SIG-M5 (cell line): ENCODE measurements at places on chromosomes 5 and 9.

GRCh38 chr9:18997151-18997550, 35.9 kb downstream of the SAXO1 start:
- DNase-seq: no peak

GRCh38 chr9:135001526-135001925, 83.8 kb upstream of the FCN1 start:
- DNase-seq: no peak

- DNase-seq: no peak
Observed at GRCh38 chr9:114275246-114276004, 47.5 kb upstream of the ORM1 start.

DNA sequence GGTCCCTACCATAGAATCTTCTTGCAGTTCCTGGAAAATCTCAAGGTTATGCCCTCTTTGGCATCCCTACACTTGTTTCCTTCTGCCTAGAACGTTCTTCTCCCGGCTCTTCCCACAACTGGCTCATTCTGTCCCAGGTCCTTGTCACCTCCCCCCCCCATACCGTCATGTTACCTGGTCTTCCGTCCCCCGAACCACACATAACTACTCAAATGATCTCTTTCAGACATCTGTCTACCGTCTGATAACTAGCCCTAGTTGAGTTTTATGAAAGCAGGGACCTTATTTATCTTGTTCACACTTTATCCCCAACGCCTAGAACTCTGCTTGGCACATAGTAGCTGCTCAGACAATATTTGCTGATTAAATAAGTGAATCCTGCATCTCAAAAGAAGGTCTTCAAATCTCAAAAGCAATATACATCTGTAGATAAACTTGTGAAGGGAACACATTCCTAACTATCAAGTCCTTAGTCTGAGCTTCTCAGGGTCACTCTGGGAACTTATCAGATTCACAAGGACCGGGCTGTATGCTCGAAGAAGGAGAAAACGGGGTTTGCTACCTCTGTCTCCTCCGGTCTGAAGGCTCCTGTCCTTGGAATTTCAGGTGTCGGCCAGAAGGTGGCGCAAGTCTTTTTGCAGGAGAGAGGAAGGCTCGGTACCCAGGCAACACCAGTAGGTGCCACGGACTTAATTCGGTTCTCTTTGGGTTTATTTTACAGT, 30.0 kb downstream of the LCP2 start:
- peak; percentile 19 for DNase-seq

DNA sequence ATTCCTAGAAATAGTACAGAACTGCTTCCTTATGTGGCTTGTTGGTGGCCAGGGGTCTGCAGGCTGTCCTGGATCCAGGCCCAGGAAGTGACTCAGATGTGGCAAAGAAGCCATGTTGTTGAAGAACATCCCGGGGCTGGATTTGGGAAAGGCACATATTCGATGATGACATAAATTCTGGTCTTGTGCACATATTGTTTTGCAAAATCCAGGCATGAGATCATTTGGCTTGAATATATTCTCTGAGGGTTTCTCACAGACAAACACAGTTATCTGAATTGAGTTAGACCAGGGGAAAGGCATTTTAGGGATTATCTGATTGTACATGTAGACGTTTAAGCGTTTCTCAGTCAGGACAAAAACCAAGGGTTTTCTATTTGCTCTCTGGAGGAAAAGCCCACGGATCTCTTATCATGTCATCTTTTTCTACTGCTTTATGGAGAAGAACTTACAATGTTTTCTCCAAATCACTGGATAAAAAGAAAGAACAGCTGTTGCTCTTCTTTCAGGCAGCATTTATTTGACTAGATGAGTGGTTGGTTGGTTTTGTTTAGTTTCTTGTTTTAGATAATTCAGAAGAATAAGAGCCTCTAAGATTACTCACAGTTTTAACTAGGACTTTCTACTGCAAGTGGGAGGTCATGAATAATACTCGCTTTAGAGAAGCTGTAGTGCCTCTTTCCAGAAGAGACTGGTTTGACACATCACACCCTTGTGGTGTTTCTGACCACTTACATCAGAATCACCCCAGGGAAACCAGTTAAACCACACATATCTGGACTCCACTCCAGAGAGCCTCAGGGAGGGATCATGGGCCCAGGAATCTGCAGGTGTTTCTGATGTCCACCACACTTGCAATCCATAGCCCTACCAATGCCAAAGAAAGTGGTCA, 29.5 kb upstream of the LHFPL2 start:
- no peak for DNase-seq

- DNase-seq: no peak
Observed at GRCh38 chr5:17356551-17356950, 139.1 kb downstream of the BASP1 start.

DNA sequence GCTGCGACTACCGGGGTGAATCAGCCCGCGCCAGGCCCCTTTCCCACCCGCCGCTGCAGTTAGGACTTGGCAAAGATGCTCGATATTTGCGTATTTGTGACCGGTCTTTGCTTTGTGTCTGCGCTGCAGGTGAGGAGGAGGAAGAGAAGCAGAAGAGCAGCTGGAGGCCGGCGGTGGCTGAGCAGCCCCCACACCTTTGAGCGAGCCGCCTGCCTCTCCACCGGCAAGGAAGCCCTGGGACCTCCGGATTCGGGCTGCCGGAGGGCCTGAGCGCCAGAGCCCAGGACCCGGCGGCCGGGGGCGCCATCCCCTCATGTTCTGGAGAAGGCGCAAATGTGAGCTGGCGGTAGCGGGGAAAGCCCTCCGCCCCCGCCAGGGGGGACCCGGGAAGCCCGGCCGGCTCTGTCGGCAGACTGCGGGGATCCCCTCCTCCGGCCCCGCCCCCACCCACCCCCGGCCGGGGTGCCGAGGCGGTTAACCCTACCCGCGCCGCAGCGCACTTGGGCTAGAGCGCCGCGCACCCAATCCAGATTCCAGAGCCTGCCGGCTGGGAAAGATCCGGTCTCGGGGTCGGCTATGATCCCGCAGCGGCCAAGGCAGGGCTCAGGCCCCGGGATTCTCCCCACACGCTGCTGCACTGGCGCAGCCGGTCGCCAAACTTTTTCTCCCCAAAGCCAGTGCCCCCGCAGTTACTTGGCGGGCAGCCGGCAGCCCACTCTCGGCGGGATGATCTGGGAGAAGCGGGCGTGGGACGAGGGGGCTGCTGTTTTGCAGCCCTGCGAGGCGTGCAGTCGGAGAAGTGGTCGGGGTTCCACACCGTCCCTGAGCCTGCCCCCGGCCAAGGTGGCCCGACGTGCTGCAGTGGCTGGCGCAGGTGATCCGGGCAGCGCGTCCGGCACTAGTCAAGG, 800 bp upstream of the KCNN2 start:
- no peak for DNase-seq

DNA sequence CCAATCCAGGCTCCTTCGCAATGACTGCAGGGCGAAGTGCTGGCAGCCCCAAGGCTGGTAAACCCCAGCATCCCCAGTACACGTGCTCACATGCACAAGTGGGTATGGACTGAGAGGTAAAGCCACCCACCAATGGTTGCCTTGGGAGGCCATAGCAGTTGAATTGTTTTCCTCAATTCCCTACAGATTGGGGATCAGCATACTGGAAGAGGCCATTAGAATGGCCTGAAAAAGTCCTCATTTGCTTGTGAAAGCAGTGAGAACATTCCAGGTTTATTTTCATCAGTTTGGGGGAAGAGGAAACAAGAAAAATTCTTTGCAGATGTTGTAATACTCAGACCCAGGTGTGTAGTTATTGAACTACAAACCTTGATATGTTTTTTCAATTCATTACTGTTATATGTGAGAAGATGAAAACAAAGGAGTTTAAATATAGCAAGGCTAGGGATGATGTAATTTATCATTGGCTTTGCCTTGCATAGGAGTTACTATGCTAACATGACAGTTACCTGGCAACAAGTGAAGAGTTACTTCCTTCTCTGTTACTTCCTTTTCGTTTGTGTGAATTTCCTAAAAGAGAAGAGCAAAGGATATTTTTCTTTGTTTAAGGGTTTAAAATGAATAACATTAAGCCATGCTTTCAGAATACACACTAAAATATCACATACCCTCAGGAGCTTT, 36.4 kb downstream of the MTMR12 start:
- DNase-seq: peak; percentile 13

GRCh38 chr5:28398185-28398584, 1359.8 kb upstream of the CDH9 start:
- DNase-seq: no peak

- DNase-seq: no peak
Observed at GRCh38 chr5:151025250-151025606, 4.8 kb downstream of the GPX3 start.

GRCh38 chr5:19536387-19536786, 451.6 kb downstream of the CDH18 start:
- no peak for DNase-seq

- no peak for DNase-seq
Observed at GRCh38 chr9:133233681-133234432, 24.8 kb upstream of the OBP2B start.
